ENCODE measurements at places on chromosomes 1 and 21.

DNA sequence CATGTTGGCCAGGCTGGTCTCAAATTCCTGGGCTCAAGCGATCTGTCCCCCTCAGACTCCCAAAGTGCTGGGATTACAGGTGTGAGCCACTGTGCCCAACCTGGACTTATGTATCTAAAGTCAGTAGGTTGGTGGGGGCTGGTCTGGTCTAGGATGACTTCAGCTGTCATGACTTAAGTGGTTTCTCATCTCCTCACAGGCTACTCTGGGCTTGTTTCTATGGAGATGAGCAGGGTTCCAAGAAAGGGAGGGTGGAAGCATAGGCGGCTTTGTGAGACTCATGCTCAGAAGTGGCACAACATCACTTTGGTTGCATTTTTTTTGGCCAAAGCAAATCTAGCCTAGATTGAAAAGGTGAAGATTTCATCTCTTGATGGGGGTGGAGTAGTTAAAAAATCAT lies 115.9 kb upstream of the IVNS1ABP start:
- no peak for DNase-seq

GRCh38 chr1:160260406-160261382 lies 1.7 kb downstream of the DCAF8 start:
- DNase-seq: peak; percentile 16

- peak; percentile 77 for DNase-seq
These were observed 2.0 kb upstream of the RCSD1 start for GRCh38 chr1:167627865-167628641.

DNA sequence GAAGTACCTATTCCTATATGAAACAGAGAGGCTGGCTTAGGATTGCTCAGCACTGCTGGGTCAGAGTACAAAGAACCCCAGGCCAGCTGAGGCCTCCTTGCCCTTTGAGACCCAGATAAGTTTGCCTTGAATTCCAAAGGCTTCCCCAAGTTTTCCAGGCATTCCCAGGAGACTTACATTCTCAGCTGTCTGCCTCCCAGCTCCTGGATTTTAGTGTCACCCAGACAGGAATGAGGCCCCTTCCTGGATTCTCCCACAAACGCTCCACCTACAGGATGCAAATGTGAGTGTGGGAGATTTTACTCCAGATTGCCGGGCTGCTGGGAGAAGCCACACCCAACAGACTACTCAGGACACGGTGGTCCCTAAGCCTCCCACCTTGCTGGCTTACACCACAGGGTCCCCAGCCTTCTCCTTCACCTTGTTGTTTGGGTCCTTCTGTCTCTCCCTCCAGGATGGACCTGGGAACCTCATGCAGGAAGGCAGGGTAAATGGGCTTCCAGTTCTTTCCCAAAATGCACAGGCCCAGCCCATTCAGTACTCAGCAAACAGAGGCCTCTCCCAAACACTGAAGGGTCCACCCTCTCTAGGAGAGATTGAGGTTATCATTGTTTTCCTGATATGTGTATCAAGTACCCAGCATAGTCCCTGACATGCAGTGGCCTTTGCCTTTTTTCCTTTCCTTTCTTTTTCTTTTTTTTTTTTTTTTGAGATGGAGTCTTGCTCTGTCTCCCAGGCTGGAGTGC lies 10.6 kb downstream of the RHBG start:
- DNase-seq: no peak

DNA sequence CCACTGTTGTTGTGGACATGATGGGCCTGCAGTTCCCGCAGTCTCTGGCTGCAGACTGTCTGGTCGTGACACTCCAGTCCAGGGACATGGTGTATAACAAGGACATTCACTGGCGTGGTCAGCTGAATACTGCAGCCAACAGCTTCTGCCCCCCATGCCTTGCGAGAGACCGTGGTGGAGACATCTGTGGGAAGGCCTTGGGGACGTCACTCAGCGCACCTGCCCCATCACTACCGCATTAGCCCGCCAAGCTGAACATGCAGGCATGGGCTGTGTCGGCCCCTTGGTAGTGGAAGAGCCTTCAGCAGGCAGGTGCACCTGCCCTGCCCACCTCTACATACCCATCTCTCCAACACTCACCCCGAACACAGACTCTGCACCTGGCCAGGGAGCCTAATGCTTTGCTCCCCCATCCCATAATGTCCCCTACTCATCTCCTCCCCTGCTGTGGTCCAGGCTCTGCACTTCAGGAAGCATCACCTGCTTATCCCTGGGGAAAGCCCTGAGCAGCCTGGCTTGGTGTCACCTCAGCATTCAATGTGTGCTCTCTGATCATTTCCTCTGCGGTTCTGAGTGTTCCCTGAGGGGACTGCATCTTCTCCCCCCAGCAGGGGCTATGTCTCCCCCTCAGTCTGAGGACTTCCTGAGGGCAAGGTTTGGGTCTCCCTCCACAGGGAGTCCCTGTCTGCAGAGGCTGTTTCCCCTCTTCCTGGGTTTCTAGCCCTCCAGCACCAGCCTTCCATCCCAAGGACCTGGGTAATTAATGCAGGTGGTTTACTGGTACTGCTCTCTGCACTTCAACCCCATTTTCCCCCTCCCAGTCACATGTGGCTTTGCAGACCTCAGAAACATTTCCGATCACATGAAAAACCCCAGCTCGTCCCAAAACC lies 3.2 kb downstream of the PGLYRP4 start:
- no peak for DNase-seq

- no peak for DNase-seq
These were observed 319.4 kb upstream of the ST6GALNAC5 start for GRCh38 chr1:76547916-76548315.

GRCh38 chr1:117633936-117634335 lies 28.1 kb downstream of the TENT5C start:
- DNase-seq: no peak

DNA sequence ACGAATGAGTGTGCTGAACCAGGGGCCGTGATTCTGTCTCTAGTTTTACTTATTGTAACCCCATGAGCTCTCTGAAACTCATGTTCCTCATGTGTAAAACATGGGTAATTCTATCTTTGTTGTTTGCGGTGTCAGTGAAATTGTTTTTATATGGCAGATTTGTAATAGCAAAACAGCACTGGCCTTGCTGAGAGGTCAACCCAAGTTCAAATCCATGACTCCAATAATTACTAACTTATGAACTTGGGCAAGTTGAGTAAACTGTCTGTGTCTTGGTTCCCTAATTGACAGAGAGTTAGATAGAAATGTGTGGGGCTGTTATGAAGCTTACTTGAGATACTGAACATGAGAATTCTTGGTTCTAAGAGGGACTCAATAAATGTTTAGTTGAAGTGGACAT lies 17.8 kb downstream of the C1orf116 start:
- no peak for DNase-seq

DNA sequence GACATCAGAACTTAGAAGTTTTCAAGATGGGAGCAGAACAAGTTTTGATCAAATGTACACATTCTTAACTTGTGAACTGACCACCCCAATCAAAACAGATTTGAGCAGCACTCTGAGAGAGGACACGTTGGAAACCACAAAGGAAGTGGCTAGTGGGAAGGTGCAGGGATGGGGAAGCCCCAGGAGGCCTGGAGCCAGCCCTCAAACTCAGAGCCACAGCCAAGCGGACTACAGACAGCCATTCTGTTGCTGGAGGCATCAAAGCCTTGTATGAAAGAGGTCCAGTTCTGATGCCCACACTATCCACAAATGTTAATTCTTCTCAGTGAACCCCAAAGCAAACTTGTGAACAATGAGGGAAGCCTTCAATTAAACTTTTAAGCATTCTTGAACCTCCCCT lies 143.6 kb upstream of the RAB4A start:
- no peak for DNase-seq

- no peak for DNase-seq
These were observed 259.6 kb upstream of the PLD5 start for GRCh38 chr1:242784084-242784483.

DNA sequence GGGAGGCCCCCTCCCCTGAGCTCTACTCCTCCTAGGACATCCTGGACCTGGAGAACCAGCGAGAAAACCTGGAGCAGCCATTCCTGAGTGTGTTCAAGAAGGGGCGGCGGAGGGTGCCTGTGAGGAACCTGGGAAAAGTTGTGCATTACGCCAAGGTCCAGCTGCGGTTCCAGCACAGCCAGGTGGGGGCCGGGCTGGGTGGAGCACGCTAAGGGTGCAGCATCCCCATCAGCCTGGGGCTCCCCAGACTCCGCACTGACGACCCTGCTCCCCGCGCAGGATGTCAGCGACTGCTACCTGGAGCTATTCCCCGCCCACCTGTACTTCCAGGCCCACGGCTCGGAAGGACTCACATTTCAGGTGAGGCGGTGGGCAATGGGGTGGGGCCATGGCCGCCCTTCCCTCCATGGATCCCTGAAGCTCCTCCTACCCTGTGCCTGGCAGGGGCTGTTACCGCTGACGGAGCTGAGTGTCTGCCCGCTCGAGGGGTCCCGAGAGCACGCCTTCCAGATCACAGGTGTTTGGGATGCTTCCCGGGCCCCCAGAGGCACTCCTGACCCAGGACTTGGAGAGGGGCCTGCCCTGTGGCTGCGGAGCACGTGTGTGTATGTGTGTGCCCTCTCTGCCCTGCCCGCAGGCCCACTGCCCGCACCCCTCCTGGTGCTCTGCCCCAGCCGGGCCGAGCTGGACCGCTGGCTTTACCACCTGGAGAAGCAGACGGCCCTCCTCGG lies 4.1 kb downstream of the PLEKHN1 start:
- DNase-seq: no peak

DNA sequence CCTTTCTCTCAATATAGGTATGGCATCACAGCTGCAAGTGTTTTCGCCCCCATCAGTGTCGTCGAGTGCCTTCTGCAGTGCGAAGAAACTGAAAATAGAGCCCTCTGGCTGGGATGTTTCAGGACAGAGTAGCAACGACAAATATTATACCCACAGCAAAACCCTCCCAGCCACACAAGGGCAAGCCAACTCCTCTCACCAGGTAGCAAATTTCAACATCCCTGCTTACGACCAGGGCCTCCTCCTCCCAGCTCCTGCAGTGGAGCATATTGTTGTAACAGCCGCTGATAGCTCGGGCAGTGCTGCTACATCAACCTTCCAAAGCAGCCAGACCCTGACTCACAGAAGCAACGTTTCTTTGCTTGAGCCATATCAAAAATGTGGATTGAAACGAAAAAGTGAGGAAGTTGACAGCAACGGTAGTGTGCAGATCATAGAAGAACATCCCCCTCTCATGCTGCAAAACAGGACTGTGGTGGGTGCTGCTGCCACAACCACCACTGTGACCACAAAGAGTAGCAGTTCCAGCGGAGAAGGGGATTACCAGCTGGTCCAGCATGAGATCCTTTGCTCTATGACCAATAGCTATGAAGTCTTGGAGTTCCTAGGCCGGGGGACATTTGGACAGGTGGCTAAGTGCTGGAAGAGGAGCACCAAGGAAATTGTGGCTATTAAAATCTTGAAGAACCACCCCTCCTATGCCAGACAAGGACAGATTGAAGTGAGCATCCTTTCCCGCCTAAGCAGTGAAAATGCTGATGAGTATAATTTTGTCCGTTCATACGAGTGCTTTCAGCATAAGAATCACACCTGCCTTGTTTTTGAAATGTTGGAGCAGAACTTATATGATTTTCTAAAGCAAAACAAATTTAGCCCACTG lies 11.5 kb downstream of the HIPK1 start:
- DNase-seq: no peak

DNA sequence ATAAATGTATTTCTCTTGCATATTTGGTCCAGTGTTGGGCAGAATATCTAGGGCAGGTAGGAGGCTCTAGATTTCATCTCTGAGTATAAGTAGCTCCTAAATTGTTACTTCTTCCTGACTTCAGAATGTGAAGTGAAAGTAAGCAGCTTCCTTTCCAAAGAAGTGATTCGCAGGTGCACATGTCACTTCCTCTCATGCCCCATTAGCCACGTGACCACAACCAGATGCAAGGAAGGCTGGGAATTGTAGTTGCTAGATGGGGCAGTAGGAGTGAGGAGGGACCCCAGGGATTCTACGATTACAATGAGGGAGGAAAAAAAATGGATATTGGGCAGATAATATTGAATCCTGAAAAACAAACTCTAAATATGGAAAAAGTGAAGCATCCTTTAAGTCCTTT lies 113.2 kb upstream of the CYYR1 start:
- no peak for DNase-seq

- no peak for DNase-seq
These were observed 17.0 kb upstream of the ABCD3 start for GRCh38 chr1:94401206-94401605.

GRCh38 chr1:100565533-100565932 lies 27.6 kb downstream of the GPR88 start:
- no peak for DNase-seq

GRCh38 chr1:2197707-2198165 lies 3.2 kb upstream of the FAAP20 start:
- no peak for DNase-seq

DNA sequence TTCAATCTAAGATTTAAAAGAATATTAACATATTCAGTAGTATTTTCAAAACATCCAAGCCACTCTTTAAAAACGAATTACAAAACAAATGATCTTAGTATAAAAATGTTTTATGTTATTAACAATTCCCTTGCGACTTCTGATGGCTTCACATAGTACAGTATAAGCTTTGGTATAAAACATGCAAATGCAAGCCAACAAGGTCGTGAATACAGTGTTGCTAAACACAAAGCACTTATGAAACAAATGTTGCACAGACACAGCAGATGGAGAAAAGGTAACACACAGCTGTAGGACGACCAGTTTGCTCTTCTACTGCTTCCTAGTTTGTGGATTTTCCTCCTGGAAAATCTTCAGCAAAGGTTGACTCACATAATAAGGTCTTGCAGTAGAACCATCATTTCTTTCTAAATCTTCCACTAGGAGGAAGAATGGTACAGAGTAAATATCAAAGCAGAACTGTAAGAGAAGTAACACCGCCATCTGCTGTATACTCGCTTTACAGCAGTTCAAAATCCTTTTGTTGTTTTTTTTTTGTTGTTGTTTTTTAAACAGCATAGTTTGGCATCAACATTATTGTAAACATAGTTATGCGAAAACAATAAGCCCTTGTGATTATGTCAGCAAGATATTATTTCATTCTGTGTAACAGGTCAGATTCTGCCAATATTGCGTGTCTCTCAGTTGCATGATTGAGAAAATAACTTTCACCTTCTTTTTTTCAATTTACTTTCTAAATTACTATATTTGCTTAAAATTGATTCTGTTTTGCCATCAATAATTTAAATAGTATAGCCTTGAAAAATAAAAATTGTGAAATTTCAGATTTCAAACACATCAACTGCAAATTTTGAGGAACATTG lies 69.5 kb downstream of the LHX8 start:
- DNase-seq: peak; percentile 6

GRCh38 chr1:55215194-55216021 lies at the start of gene USP24:
Gene USP24 (minus strand): TSS chr1:55215364. CDS start chr1:55215113, 251 bp downstream.
- peak; percentile 48 for DNase-seq
